AG04449 (cell line): ENCODE measurements at places on chromosomes 1 and 21.

DNA sequence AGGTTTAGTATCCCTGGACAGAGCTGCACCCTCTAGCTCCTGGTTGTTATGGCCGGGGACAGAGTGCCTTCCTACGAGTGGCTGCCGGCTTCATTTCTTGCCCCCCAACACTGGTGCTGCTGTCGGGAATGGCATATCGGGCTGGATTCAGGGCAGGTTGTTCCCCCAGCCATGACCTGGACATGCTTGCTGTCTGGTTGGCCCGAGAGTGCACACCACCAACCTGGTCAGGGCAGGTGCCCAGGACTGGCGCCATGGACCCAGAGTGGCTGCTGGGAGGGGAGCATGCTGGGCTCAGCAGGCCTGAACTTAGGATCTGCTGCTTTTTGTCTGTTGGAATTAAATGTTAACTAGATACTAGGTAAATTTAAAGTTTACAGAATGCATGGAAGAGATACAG is 21.8 kb downstream of the H6PD start:
- DNase-seq = no peak

DNA sequence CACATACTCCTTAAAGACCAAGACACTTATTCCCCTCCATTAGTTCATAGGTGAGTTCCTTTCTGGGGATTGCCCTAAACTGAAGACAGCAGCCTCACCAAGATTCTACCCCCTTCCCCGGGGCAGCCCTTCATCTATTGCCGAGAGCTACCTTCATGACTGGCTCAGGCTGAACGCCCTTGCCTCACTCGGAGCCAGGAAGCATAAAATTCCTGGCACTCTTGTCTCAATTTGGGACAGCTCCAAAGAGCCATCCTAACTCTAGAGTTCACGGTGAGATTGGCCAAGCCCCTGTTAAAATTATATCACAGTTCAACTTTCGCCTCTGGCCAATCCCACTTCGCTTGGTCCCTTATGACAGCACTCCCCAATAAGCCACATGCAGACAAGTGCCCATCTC is 113.0 kb upstream of the PROX1 start:
- DNase-seq = no peak

- DNase-seq = no peak
Observed at GRCh38 chr1:38474738-38475623, 384.6 kb downstream of the RRAGC start.

DNA sequence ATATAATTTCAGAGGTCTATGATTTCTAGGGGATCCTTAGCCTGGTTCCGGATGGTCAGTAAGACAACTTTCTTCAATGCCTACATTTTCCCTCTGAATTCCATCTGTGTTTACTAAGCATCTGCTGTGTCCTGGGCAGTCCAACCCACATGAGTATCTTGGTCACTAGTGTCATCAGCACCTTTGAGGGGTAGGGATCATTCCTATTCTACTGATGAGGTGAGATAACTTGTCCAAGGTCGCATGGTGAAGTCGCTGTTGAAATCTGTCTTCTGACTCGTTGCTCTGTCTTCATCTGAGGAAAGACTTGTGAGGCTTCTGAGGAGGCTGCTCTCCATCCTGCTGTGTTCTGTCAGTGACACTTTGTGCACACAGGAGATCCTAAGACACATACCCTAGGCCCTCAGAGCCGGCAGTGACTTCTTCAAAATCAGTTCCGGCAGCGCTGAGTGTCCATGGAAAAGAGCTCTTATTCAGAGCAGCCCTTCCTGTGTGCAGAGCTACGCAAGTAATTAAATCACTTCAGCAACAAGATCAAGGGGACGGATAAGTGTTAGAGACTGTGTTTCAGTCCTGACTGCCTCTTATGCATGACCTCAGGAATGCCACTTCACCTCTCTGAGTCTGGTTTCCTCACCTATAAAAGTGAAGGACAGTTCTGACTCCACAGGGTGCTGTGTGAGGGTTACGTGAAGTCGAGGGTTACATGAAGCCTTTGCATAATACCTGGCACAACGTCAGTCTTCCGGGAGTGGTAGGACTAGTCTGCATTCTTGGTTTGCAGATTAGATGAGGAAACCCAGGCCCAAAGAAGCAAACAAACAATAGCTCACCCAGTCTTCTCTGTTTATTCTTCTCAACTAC is 28.4 kb downstream of the AK2 start:
- no peak for DNase-seq

DNA sequence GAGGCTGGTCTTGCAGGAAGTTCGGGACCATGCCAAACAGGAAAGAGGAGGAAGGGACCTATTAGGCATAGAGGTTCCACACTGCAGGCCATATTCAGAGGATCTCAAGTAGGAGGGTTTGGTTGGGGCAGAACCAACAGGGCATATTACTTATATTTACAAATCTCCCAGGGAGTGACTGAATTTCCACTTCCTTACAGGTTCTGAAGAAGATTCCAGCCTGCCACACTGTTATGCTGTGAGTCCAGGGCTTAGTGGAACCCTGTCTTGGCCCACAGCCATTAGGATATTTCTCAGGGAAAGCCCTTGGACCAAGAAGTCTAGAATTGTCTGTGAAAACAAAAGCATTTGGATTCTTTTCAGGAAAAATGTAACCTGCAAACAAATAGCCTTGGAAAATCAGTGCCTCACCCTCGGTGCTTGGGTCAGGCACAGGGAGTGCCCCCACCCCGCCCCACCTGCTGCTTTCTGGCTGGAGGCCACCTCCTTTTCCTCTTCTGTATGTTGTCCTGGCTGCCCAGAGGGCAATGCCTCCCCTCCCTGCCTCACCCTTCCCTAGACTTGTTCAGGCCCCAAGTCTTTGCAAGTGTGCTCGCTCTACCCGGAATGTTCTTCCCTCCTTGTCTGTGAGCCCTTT is 41.0 kb upstream of the JUN start:
- no peak for DNase-seq
